Osteocyte (in vitro differentiated cells): ENCODE measurements at places on chromosomes 1 and 21. TPM values are rescaled to one million over a fixed set of nuclear protein-coding genes. Genes with fewer than 3 reads are reported as not detected.

CDA gene
- not detected in 2 replicates for total RNA-seq

GRCh38 chr1:15621975-15622374 is 4.7 kb downstream of the DDI2 start:
- no peak for DNase-seq

GRCh38 chr1:221724931-221725605 is 16.8 kb downstream of the DUSP10 start:
- no peak for DNase-seq

- no peak for DNase-seq
Observed at GRCh38 chr1:162626761-162627160, 5.5 kb upstream of the DDR2 start.

RGS4 gene
- 99.0 and 121 TPM in 2 replicates for total RNA-seq

DNA sequence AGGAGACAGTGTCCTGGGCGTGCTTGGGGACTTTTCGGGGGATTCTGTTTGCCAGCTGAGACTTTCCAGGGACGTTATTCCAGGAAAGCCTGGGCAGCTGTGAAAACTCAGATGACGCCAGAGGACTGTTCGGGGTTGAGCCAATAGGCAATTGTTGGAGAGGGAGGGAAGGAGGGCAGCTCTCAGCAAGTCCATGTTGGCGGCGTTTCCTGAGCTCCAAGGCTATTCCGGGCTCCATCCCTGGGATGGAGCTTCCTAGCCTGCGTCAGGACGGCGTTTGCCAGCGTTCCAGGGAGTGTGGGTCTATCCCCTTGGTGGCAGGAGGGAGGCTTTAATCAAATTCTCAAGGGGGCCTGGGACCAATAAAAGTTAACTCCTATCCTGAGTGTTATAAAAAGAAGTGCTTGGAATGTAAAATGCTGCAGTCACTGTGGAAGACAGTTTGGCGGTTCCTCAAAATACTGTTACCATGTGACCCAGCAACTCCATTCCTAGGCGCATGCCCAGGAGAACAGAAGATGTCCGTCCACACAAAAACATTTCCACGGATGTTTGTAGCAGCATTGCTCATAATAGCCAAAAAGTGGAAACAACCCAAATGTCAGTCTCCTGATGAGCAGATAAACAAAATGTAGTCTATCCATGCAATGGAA is 15.2 kb downstream of the SLC27A3 start:
- no peak for DNase-seq

S100A2 gene
- total RNA-seq, result 8.9 and 11.7 TPM in 2 replicates

DNA sequence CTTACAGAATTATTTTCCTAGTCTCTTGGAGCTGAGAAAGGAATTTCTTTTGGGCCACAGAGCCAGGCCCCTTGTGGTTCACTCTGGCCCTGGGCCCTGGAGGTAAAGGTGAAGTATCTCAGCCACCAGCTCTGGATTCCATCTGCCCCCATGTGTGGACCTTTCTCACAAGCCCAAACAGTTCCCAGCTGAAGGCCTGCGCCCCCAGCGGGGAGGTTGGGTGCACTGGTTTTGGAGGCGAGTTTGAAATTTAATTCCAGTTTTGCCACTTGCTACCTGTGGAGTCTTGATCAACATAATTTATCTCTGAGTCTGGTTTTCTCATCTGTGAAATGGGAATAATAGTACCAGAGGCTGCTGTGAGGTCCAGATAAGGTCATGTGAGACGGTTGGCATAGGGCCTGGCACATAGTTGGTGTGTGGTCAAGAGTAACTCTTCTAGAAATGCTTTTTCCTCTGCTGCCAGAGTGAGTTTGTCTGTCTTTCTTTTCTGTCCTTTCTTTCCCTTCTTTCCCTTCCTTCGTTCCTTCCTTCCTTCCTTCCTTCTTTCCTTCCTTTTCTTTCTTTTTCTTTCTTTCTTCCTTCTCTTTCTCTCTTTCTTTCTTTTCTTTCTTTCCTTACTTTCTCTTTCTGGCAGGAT is 6.1 kb downstream of the AGTRAP start:
- DNase-seq, result no peak

GRCh38 chr1:229229137-229229720 is 41.7 kb upstream of the RAB4A start:
- no peak for DNase-seq

GRCh38 chr1:157124855-157125254 is 13.3 kb downstream of the ETV3 start:
- no peak for DNase-seq

DNA sequence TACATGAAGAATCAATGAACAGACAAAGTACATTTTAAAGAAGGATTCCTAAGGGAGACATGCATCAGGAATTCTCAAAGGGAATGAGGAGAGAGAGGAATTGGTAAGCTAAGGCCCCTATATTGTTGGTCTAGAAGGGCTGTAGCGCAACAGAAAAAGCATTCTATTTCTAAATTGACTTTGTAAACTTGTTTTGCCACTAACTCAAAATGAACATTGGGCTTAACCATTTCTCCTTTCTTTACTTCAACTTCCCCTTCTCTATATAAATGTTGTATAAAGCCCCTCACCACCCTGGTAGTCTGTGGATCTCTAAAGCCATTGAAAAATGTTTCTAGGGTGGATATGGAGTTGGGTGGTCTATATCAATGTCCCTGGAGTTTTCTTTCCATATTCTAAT is 20.4 kb upstream of the OR6N2 start:
- DNase-seq, result no peak

DNA sequence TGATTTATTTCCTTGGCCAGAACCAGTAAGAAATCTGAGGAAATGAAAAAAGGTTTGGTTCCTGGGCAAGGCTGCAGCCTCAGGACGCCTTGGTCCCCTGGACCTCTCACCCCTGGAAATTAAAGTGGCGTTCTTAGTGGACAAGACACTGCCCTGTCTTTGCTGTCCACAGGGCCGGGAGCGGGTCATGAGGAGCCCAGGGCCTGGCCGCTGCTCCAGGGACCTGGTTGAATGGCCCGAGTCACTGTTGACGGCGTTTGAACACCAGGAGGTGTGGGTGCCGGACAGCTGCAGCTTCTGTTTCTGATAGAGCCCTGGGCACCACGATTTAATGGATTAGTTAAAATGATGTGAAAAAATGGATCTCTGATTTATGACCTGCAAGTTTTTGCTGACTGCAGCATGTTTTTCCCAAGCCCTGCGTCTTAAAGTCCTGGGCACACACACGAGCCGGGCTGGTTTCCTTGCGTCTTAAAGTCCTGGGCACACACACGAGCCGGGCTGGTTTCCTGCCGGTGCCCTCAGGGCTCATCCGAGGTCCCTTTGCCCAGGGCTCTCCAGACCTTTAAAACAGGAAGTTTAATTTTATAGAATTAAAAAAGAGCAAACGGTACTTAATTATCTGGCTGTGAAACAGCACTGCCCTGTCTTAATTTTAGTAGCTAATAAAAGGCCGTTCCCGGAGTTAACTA is 74.1 kb upstream of the ACTRT2 start:
- DNase-seq, result no peak

VANGL2 gene
- 16.4 and 17.7 TPM in 2 replicates for total RNA-seq

GRCh38 chr1:201212461-201213055 is 21.9 kb downstream of the IGFN1 start:
- no peak for DNase-seq

- no peak for DNase-seq
Observed at GRCh38 chr1:222464841-222465210, 83.1 kb downstream of the HHIPL2 start.

HAO2 gene
- total RNA-seq, result not detected in 2 replicates
